Fibroblast of skin of left quadriceps (primary cell): ENCODE measurements at places on chromosomes 5 and 9.

DNA sequence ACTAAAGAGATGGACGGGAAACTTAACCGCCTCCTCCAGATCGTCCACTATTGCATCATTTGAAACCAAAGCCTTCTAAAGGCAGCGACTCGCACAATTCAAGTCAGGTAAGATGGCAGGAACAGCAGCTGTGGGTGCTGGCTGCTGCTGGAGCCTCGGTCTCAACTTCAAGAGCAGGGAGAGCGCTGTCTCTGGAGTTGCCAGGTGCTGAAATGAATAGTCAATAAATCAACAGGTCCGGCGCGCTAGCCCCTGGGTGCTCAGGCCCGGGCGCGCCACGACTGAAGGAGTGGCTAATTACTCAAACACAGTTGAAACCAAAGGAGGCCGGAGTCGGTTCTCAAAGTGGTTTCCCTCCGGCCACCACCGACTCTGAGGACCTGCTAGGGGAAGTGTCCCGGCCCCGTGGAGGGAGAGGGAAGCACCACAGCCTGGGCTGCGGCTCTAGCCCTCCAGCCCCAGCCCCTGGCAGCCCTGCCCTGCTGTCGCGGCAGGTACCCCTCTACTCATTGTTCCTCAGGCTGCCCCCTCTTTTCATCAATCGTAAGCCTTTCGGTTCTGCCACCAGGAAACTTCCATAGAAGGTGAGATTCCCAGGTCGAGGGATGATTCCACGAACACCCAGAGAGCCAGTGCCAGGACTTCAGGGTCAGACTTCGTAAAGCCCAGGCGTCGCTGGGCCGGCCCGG lies 804 bp downstream of the TTC39B start:
- no peak for DNase-seq

DNA sequence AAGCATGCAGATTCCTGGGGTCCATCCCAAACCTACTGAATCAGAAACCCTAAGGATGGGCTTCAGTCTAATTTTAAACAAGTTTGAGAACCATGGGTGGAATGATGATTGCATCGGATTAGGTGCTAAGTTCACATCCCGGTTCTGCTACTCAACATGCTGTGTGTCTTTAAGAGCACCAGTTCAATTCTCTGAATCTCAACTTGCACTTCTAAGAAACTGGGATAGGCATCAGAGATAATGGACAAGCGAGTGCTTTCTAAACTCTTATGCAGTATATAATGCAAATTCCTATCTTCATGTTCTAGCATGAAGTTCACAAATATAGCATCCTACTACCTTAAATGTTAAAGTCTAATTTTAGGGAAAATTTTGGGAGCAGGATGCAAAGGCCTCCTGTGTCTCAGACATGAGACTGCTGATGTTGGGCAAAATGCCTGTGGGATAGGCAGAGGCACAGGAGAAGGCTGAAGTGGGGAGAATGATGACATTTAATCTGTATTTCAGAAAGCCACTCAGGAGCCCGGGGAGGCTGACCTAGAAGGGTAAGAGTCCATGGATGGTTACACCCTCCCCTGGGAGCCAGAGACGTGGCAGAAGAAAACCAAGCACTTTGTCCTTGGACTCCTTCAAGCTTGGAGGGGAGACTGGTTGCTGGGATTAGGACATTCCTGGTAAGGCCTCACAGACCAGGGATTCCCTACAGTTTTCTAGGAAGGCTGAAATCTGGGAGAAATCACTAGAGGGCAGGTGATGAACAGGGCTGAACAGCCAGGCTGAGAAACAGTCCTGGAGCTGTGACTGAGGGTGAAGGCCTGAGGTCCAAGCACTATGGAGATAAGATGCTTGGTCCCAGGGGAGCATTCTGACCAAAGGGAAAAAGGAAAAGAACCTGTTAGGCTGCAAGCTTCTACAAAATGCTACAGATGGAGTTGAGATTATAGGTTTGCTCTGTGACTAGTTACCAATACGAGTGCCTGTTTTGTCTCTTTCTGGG lies 311.9 kb upstream of the PANK3 start:
- no peak for DNase-seq

GRCh38 chr5:150105928-150106615 lies 19.7 kb upstream of the CSF1R start:
- no peak for DNase-seq

DNA sequence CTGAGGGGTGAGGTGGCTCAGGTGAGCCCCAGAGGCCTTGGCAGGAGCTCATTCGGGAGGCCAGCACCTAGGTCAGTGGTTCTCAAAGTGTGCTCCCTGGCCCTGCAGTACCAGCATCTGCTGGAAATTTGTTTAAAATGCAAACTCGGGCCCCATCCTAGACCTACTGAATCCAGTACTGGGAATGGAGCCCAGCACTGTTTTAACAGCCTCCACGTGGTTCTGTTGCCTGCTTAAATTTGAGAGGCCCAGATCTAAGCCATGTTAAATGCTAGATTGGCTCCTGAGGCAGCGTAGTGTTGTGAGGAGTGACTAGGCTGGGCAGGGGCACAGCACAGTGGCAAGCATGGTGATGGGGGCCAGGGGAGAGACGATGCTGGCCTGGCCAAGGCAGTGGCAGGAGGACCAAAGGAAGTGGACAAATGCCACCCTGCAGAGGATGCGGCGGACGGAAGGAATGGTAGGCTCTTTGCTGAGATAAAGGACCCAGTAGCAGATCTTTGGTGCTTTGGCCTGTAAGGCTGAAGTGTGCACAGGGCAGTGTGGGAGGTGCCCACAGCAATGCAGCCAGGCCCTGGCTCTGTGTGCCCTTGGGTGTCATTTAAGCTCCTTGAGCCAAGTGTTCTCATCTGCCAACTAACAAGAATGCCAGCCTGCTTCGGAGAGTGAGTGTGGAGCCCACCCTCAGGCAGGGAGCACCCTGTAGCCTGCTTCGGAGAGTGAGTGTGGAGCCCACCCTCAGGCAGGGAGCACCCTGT lies 4.2 kb downstream of the PRR7 start:
- no peak for DNase-seq

DNA sequence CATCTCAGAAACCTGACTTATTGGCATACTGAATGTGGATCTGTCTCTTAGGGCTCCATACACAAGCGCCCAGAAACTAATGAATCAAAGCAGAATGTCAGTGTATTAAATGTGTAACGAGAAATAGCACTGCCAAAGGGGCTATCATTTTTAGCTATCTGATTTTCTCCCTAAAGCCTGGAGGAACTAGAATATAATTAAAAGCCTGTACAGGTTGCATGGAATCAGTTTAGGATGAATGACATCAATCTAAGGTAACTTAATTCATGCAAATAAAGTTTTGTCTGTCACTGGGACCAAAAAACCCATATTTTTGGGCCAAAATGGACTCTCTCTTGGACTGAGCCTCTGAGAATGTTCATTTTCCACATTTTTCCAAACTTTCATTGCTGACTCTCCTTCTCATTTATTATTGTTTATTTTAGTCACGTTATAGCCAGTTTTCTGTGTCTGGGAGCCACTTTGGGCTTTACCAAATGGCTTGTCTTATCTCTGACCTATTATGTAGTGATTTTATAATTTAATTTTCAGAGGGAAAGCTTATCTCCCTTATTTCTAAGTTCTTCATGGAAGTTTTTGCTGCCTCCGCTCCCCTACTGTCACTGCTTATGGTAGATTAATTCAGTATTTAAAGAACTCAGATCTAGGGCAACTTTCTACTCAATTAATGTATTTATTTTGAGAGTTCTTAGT lies 47.0 kb downstream of the PRR16 start:
- no peak for DNase-seq

GRCh38 chr9:15711931-15712330 lies 159.1 kb downstream of the CCDC171 start:
- DNase-seq: no peak

DNA sequence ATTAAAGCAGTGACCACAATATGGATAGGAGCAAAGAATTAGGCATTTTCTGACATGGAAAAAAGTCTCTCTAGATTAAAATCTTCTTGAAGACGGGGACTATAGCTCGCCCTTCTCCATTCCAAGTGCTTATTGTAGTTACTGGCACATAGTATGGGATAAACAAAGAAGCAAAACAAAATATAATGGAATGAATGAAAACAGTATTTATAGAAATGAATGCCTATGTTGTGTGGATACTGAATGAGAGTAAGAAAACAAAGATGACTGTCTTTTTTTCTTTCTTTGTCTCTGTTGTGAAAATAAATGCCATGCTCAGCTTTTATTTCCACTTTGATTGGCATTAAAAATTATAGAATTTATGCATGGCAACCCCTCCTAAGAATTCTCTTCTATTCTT lies 1414.3 kb upstream of the ACO1 start:
- DNase-seq: no peak

DNA sequence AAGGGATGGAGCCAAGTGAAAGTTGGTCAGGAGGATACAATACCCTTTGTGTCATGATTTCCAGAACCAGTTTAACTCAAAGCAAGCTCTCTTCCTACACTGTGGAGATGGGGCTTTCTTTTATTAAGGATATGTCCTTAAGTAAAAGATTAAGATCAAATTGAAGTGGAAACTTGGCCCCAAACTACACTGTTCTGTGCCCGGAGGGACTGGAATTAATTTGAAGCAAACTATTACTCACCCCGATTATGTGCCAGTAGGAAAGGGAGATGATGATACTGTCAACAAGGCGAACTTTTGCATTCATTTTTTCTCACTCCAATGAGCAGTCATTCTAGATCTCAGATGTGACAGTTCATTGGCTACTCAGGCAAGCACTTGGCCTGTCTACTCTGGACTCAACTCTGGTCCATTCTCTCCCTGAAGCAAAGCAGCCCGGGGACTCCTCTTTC lies 186.7 kb downstream of the NTRK2 start:
- no peak for DNase-seq

DNA sequence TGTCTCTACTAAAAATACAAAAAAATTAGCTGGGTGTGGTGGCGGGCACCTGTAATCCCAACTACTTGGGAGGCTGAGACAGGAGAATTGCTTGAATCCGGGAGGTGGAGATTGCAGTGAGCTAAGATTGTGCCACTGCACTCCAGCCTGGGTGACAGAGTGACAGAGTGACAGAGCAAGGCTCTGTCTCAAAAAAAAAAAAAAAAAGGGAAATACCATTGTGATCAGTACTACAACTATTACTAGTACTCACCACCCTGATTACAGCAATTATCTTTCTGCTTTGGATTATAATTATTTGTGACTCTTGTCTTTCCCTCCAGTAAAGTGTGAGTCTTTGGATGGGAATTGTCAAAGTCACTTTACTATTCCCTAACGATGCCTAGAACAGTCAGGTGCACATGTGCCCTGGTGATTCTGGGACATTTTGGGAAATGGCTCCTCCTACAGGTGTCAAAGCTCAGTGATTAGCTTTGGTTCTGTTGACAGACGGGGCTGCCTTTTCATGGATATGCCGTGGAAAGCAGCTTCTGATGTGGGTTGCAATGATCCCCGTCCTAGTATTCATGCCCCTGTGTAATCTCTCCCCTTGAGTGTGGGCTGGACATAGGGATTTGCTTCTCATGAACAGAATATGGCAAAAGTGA lies 31.8 kb upstream of the FRRS1L start:
- no peak for DNase-seq

- no peak for DNase-seq
Measured at GRCh38 chr5:96871686-96872085, 4.6 kb upstream of the ERAP2 start.

DNA sequence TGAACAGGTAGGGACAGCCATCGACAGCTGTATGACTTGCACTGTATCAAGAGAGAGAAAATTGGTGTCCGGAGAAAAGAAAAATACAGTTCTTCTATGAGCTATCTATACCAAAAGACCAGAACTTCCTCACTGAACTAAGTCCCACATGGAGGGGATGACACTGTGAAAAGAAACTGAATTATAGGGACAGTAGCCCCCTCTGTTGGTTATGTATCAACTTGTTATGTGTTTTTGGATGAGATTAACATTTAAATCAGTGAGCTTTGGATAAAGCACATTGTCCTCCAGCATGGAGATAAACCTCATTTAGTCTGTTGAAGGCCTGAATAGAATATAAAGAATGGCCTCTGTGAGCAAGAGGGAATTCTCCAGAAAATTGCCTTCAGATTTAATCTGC lies 176.6 kb upstream of the SH3GL2 start:
- peak; percentile 4 for DNase-seq

GRCh38 chr5:6961837-6962635 lies 248.8 kb downstream of the TENT4A start:
- no peak for DNase-seq

GRCh38 chr5:179452356-179453230 lies 97.8 kb upstream of the RUFY1 start:
- no peak for DNase-seq

DNA sequence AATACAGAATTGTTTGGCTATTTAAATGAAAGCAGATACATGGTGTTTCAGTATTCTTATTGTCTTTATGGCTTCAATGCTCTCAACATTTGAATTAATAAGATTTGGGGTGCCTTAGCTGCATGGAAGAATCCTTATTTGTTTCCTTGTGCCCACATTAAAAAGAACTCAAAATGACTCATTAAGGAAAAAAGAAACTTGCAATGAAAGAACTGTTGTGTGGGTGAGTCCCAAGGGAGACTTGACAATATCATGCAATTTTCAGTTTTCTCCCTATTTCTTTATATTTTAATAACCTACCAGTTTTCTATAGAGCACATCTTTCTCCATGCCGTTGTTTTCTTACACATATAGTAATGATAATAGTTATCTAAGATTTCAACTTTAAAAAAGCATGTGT lies 404.0 kb downstream of the PDE4D start:
- DNase-seq: no peak

DNA sequence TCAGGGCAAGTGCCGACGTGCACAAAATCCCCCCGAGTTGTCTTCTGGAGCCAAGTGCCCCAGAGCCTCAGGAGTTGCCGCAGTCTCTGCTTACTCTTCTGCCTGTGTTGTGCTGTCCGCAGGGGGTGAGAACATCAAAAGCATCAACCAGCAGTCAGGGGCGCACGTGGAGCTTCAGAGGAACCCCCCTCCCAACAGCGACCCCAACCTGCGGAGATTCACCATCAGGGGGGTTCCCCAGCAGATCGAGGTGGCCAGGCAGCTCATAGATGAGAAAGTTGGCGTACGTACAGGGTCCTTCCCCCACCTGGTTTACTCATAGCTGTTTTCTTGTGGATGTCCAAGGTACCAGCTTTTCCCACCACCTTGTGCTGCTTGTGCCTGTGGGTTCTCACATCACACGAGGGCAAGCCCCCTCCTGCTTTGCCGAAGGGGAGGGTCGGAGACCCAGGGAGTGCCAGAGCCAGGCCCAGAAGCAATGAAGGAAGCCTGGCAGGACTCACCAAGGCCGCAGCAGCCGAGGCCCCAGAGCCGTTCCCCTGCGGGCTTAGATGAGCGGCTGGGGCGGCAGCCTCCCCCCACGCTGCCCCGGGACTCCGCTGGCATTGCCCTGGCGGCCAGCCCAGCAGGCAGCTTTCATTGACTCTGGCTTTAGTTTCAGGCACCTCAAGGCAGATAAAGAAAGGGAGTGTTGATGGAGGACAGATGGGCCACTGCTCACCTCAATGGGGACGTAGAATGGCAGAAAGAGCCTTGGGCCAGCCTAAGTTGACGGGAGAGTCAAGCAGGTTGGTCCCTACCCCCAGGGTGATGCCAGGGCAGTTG lies 33.7 kb upstream of the PRDM12 start:
- DNase-seq: no peak

GRCh38 chr5:68285851-68286611 lies 70.5 kb downstream of the PIK3R1 start:
- peak; percentile 27 for DNase-seq
